ENCODE measurements at places on chromosomes 2 and 18. TPM values are rescaled to one million over a fixed set of nuclear protein-coding genes. Genes with fewer than 3 reads are reported as not detected.

DNA sequence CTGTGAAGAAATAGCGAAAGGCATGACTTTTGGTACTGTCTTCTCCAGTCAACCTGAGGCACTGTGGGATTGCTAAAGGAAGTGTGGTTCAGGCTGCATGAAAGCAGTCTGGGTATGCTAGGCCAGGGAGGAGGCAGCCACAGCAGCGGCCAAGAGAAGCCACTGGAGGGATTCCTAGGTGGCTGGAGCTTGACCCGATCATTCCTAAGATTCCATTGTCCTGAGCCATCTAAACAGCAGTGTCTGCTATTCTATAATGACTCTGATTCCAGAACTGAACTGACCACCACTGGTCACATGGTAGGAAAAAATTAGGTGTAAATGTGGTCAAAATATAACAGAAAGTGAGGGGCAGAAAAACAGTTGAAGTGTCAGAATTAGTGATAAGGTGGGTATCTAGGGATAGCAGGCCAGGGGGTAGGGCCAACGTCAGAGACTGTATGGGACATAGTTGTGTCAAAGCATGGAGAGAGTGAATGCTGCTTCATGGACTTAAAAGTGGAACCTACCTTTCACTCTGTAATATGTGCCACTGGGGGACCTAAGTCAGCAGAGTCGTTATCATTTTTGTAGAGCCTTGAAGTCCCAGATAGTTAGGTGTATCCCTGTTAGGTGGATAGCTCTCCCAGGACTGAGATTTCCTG, 204.6 kb downstream of the CTNNA2 start:
- H3K4me3 ChIP-seq, result no peak overlapping the region
- H3K4me1 ChIP-seq, result no peaks in the 10 kb centered on the region
- H3K36me3 ChIP-seq, result no peaks in the 10 kb centered on the region
- no peak for DNase-seq

DNA sequence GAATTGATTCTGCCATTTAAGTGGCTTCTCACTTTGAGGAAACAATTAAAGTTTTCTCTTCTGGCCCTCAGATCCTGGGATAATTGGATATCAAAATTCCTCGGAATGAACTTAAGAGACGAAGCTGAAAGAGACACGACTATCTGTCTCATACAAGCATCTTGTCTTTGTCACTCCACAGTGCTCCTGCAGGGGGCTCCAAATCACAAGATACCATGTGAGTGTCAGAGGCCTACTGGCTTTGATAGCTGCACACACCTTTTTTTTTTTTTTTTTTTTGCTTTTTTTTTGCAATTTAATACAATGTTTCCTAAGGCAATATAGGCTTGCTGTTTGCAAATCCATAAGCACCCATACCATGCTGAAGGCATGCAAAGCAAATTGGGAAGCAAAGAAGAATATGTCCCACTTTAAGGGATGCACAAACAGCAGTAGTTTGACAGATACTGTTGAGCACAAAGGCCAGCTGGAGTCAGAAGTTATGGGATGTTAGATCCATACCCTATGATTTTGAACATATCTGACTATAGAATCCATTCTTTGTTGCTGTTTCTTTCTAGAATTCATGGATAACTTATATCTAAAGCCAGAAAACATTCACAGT, 109.0 kb upstream of the CBLN2 start:
- no peak overlapping the region for H3K4me3 ChIP-seq
- no peaks in the 10 kb centered on the region for H3K36me3 ChIP-seq
- no peaks in the 10 kb centered on the region for H3K4me1 ChIP-seq
- DNase-seq, result peak; percentile 32

DNA sequence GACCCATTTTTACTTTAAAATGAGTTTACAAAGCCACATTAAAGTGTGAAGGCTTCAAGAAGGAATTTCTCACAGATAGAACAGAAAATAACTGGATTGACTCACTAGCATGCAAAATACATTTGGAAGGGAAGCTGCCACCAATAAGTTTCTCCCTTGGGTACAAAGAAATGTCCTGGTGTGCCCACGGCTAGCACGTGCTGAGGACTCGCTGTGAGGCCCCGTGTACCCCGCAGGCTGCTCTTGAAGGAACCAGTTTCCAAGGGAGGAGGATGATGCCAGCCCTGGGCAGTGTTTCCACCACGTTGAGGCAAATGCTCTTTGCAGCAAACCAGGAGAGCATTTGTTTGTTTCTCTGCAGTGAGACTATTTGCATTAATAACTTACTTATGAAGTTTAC, 207.3 kb downstream of the SH3RF3 start:
- no peak for DNase-seq
- H3K27me3 ChIP-seq, result no peaks in the 10 kb centered on the region
- no peak overlapping the region for H3K27ac ChIP-seq
- peaks cover 45% of the 10 kb centered on the region for H3K4me1 ChIP-seq
- no peaks in the 10 kb centered on the region for H3K36me3 ChIP-seq

DNA sequence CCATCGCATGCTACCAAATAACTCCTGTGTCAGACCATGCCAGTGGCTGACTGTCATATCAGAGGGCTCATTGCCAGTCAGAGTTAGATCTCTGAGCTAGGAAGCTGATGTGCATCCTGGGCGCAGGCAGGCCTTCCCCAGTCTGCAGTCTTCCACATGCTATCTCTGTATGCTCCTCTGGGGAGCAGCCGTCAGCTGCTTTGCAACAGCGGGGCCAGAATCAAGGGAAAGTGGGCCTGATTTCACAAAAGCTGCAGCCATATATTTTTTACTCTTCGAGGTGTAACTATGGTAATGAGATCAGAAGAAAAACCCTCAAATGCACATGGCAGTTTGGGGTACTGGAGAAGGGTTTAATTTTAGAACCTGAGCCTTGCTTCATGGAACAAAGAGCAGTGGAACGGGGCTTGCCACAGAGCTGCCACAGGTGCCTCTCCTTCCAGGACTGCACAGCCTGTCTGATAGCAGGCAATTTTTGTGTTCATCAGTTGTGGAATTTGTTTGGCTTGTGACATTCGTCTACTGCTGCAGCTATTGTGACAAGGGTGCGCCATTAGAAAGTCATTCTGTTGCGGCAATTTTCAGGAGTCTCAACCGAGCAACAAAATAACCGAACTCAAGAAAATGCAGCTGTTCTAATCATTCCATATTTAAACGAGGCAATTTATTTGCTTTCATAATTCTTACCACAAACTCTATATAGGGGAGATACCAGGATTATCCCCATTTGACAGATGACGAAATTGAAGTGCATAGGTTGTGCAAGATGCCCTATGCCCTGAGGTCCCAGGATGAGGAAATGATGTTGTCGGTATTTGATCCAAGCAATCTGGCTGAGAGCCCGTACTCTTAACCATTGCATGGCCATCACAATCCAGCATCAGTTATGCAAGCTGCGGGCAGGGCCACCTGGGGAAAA, 109.6 kb upstream of the CYRIA start:
- DNase-seq, result no peak
- no peak overlapping the region for H3K27ac ChIP-seq
- no peaks in the 10 kb centered on the region for H3K4me1 ChIP-seq

DNA sequence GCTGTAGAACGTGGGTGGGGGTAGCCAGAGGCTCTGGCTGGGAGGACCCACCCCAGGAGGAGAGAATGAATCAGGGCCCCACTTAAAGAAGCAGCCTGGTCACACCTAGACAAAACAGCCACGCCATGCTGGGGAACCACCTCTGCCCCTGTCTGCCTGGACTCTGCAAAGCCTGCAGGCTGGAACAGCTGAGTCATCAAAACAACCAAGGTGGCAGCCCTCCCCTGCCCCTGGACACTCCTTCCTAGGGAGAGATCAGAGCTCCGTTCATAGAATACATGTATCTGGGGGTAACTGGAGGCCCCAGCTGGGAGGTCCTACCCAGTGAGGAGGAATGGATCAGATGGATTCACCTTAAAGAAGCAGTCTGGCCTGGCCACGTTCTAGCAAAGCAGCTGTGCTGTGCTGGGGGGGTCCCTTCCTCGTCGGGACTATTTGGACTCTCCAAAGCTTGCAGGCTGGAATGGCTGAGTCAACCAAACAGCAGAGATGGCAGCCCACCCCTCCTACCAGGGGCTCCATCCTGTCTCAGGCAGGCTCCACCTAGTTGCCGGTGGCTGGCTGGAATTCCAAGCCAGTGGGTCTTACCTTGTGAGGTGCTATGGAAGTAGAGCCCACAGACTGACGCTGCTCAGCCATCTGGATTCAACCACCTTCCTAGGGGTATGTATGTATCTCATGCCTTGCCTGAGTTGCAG, 50.5 kb upstream of the NT5C1B start:
- H3K4me3 ChIP-seq, result no peak overlapping the region
- H3K27me3 ChIP-seq, result no peaks in the 10 kb centered on the region
- no peaks in the 10 kb centered on the region for H3K4me1 ChIP-seq
- no peak for DNase-seq
- no peak overlapping the region for H3K27ac ChIP-seq

DNA sequence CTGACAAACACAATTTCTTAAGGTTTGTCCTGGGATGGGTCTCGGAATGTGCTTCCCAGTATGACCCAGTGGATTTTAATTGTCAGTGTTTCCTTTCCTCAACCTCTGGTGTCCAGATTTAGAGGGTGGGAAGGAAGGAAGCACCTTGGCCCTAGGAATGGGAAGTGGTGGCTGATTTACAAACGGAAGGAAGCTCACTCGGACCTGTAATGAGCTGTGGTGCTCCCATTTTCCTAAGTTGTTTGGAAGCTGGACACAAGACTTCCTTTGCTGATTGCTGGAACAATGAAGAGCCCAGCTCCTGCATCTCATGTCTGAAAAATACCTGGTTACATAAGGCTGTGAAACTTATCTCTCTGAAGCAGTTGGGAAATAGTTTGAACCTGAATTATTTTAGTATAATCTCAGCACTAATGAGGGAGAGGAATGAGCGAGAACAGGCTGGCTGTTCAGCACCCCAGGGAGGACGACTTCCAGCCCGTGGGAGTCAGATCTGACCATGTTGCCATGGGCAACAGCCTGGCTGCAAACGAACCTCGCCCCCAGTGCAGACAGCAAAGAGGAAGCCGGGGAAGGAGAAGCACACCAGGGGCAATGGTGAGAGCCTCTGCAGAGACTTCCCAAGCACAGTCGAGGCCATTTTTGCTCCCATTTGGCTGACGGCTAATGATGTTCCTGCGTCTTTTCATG, 74.4 kb upstream of the ASB18 start:
- H3K4me1 ChIP-seq, result peaks cover 2% of the 10 kb centered on the region
- no peak for DNase-seq
- no peaks in the 10 kb centered on the region for H3K27me3 ChIP-seq
- no peak overlapping the region for H3K4me3 ChIP-seq
- no peaks in the 10 kb centered on the region for H3K36me3 ChIP-seq

DNA sequence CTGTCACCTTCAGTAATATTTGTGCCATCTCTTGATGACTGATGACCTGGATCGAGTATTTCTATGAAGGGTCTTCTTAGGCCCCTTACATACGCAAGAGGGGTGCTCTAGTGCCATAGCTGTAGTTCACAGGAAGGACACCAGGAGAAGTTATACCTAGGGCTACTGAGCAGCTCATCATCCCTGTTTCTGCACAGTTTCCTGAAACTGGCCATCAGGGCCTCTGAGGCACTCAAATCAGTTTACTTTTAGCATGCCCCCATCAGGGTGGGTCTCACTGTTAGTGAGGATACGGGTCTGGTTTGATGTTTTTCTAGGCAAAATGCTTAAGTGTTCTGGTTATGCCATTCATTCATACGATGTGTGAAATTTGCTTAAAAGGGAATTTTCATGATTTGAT, 20.0 kb upstream of the FBLN7 start:
- H3K36me3 ChIP-seq, result peaks cover 10% of the 10 kb centered on the region
- peaks cover 4% of the 10 kb centered on the region for H3K4me1 ChIP-seq
- no peak overlapping the region for H3K27ac ChIP-seq
- H3K4me3 ChIP-seq, result no peak overlapping the region

- no peaks in the 10 kb centered on the region for H3K4me1 ChIP-seq
- no peak overlapping the region for H3K27ac ChIP-seq
- H3K27me3 ChIP-seq, result peaks cover 17% of the 10 kb centered on the region
- DNase-seq, result no peak
Observed at GRCh38 chr2:173792166-173792565, 173.0 kb downstream of the SP3 start.

DNA sequence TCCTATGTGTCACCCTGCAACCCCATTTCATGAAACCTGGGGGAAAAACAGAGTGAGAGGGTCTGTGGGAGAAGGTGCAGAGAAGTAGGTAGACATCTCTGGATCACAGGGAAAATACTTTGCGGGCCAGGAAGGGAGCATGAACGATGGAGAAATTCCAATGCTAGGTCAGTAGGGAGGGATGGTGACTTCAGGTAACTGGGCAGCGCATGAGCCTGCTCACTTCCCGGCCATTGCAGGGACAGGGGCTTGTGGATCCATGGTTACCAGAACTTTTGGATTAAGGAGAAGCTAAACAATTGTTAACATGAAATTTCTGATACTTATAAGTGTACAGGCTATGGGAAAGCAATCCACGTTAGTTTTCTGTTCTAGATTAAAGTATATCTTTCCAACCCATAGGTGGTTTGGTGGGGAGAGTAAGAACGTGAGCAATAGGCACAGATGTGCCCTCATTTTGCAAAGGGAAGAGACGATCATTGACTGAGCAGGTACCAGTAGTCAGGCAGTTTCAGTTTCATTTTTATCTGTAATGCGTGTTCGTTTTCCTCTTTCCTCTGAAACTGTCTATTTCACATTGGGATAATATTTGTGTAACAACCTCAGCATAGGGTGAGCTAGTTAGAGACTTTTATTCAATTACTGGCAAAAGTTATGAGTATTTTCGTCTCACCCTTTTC, 65.0 kb downstream of the NYAP2 start:
- DNase-seq, result no peak
- H3K36me3 ChIP-seq, result peaks cover 2% of the 10 kb centered on the region
- H3K4me1 ChIP-seq, result peaks cover 14% of the 10 kb centered on the region
- no peak overlapping the region for H3K27ac ChIP-seq

- H3K4me3 ChIP-seq, result no peak overlapping the region
- no peaks in the 10 kb centered on the region for H3K4me1 ChIP-seq
- H3K27ac ChIP-seq, result no peak overlapping the region
- DNase-seq, result no peak
Observed at GRCh38 chr2:201597397-201597796, 45.9 kb downstream of the TMEM237 start.

GRCh38 chr2:196409376-196409775, 230.1 kb upstream of the CCDC150 start:
- H3K27me3 ChIP-seq, result peaks cover 7% of the 10 kb centered on the region
- no peak overlapping the region for H3K27ac ChIP-seq
- DNase-seq, result no peak
- no peaks in the 10 kb centered on the region for H3K4me1 ChIP-seq

- H3K27me3 ChIP-seq, result no peaks in the 10 kb centered on the region
Observed at GRCh38 chr18:52544086-52544485, 204.1 kb downstream of the DCC start.

- no peaks in the 10 kb centered on the region for H3K4me1 ChIP-seq
- H3K27me3 ChIP-seq, result no peaks in the 10 kb centered on the region
- no peak for DNase-seq
- no peak overlapping the region for H3K4me3 ChIP-seq
- H3K27ac ChIP-seq, result no peak overlapping the region
Observed at GRCh38 chr18:40930211-40930882, 1024.7 kb upstream of the PIK3C3 start.

The SCN7A gene
- not detected for total RNA-seq

The FER1L5 gene
- total RNA-seq, result not detected

The RRM2 gene
- total RNA-seq, result 414 TPM

The PID1 gene
- not detected for total RNA-seq

The CD302 gene
- 0.56 TPM for total RNA-seq
